Activated CD4-positive, alpha-beta T cell treated with anti-CD3 and anti-CD28 coated beads, Interleukin-2, amount 10 ng/mL, durations not matched to agents 24 days and 14 days (primary cell): ENCODE measurements at places on chromosomes 4 and X. TPM values are rescaled to one million over a fixed set of nuclear protein-coding genes. Genes with fewer than 3 reads are reported as not detected.

The KIAA0232 gene
- 13.6 and 16.7 TPM in 2 replicates for total RNA-seq

The XAGE1A gene
- not detected in 2 replicates for total RNA-seq

The USP17L27 gene
- not detected in 2 replicates for total RNA-seq

The NLGN4X gene
- not detected in 2 replicates for total RNA-seq

The SOWAHD gene
- total RNA-seq, result 0.35 and 0.45 TPM in 2 replicates
